ENCODE measurements at places on chromosomes 3 and 15. TPM values are rescaled to one million over a fixed set of nuclear protein-coding genes. Genes with fewer than 3 reads are reported as not detected.

Gene ROPN1B
- not detected for total RNA-seq

Gene MED12L
- 0.07 TPM for total RNA-seq

Gene UMPS
- total RNA-seq: 30.9 TPM

Gene TGM5
- not detected for total RNA-seq

Gene CAMKV
- not detected for total RNA-seq

Gene CX3CR1
- total RNA-seq: not detected

Gene IL12A
- total RNA-seq: 2.3 TPM

Gene CHL1
- total RNA-seq: not detected

Gene SNTN
- not detected for total RNA-seq

Gene KCNAB1
- total RNA-seq: 0.53 TPM

Gene TLNRD1
- 56.4 TPM for total RNA-seq

Gene SAMD7
- not detected for total RNA-seq

Gene PAK6
- total RNA-seq: 0.20 TPM

Gene LRRIQ4
- total RNA-seq: not detected

Gene MYRIP
- 4.9 TPM for total RNA-seq

Gene PLA2G4E
- total RNA-seq: not detected

Gene CHRNA7
- 0.73 TPM for total RNA-seq

Gene LMAN1L
- not detected for total RNA-seq

Gene MME
- total RNA-seq: 3.8 TPM

Gene SLC28A1
- total RNA-seq: not detected

Gene INSYN1
- total RNA-seq: not detected

Gene CASR
- not detected for total RNA-seq

Gene STRC
- not detected for total RNA-seq

Gene ARHGEF26
- total RNA-seq: 0.40 TPM

Gene SYNPR
- total RNA-seq: not detected

Gene ZNF660
- 0.49 TPM for total RNA-seq

Gene PRICKLE2
- total RNA-seq: 0.84 TPM

Gene CYP1A2
- not detected for total RNA-seq

Gene FGD5
- total RNA-seq: 49.4 TPM

Gene HTR3E
- not detected for total RNA-seq

Gene LRRC3B
- total RNA-seq: not detected

Gene LRCH3
- total RNA-seq: 16.3 TPM

Gene CCRL2
- total RNA-seq: 13.9 TPM

Gene PIERCE2
- total RNA-seq: 1.5 TPM

Gene ZNF774
- total RNA-seq: 0.87 TPM

Gene RNF13
- total RNA-seq: 31.6 TPM

Gene FGF7
- total RNA-seq: not detected

Gene PGBD4
- 0.98 TPM for total RNA-seq

Gene EPHA6
- not detected for total RNA-seq

Gene IL5RA
- not detected for total RNA-seq

Gene MRPS22
- total RNA-seq: 89.1 TPM

Gene MITF
- total RNA-seq: 3.1 TPM

Gene TOP2B
- 62.4 TPM for total RNA-seq

Gene DUT
- total RNA-seq: 99.5 TPM

Gene CSPG4
- under 0.01 TPM for total RNA-seq

Gene ZFAND6
- total RNA-seq: 81.6 TPM

Gene GPR27
- not detected for total RNA-seq

Gene SPTBN5
- total RNA-seq: 2.3 TPM

Gene CPN2
- total RNA-seq: not detected

Gene APEH
- 74.4 TPM for total RNA-seq

Gene ZNF80
- not detected for total RNA-seq

Gene GCNT3
- not detected for total RNA-seq

Gene ZNF710
- 8.6 TPM for total RNA-seq

Gene UROC1
- total RNA-seq: not detected

Gene CGNL1
- 2.5 TPM for total RNA-seq

Measured in mammary microvascular endothelial cell (primary cell).